Left lung (tissue), 14 donors: ENCODE measurements at places on chromosomes 11 and 22. TPM values are rescaled to one million over a fixed set of nuclear protein-coding genes. Genes with fewer than 3 reads are reported as not detected.
A peak's percentile ranks its signal among the peaks of the same experiment; 100 is the strongest.

The GPR83 gene
- 0.08 TPM for total RNA-seq

DNA sequence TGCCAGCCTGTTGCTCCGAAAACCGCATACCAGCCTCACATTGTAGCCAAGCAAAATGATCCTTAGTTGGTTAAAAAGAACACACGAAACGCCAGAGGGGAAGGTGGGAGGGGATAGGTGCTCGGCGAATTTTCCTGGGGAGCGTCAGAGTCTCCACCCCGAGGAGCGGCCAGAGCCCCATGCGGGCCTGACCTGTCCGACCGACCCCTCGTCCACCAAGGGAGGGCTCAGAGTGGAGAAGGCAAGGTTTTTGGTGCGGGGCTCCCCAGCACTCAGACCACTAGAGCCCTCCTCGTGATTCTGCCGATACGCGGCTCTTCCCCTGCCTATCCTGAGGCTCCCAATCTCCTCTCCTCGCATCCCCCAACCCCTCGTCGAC, 39.6 kb downstream of the DIXDC1 start:
- H3K36me3 ChIP-seq, result no peaks in the 10 kb centered on the region
- peaks cover 22% of the 10 kb centered on the region for H3K4me1 ChIP-seq
- no peaks in the 10 kb centered on the region for H3K27me3 ChIP-seq
- H3K4me3 ChIP-seq, result peak overlapping the region; percentile 52
- H3K27ac ChIP-seq, result peak overlapping the region; percentile 73

DNA sequence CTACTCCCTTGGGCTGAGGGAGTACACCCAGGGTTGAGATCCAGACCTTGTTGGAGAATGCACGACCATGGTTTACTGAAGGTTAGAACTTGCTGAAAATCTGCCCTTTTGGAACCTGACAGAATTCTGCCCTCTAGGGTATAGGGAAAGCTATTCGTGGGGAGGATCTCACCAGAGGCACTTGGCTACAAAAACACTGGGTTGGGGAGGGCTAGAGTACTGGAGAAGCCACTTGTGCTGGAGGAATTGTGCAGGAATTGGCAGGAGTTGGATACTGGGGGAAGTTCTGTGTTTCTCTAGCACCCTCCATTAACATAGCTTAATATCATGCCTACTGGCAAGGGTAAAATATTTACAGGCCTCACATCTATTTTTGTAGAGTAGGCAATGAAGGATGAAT, 55.8 kb downstream of the PPME1 start:
- H3K27me3 ChIP-seq, result no peaks in the 10 kb centered on the region
- no peak for DNase-seq
- peaks cover 29% of the 10 kb centered on the region for H3K36me3 ChIP-seq
- H3K27ac ChIP-seq, result no peak overlapping the region
- no peaks in the 10 kb centered on the region for H3K4me1 ChIP-seq

DNA sequence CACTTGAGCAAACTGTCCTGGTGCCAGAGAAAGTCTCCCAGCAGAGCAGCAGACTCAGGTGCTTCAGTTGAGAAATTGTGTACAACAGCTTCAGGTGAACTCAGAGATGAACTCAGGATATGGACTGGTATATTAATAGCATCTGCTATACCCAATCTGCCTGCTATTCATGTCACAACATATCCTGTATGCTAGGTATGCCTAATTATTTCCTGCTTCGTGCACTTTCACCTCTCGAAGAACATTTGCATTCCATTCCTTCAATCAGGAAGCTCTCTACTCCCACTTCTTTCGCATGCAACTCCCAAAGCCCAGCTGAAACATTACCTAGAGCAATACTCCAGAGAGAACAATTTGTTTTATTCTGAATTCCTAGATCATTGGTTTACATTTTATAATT, 207.7 kb downstream of the KCNA4 start:
- H3K27me3 ChIP-seq, result no peaks in the 10 kb centered on the region
- no peak overlapping the region for H3K27ac ChIP-seq
- no peaks in the 10 kb centered on the region for H3K4me1 ChIP-seq

GRCh38 chr22:20490183-20490940, 5.2 kb downstream of the KLHL22 start:
- H3K27me3 ChIP-seq, result no peaks in the 10 kb centered on the region
- H3K36me3 ChIP-seq, result peaks cover 14% of the 10 kb centered on the region
- peaks cover 13% of the 10 kb centered on the region for H3K4me1 ChIP-seq

- H3K36me3 ChIP-seq, result peaks cover 6% of the 10 kb centered on the region
- H3K4me3 ChIP-seq, result no peak overlapping the region
- H3K27ac ChIP-seq, result peak overlapping the region; percentile 50
- no peaks in the 10 kb centered on the region for H3K27me3 ChIP-seq
Observed at GRCh38 chr11:114091516-114092397, 32.2 kb downstream of the ZBTB16 start.

- peaks cover 28% of the 10 kb centered on the region for H3K4me1 ChIP-seq
- peaks cover 50% of the 10 kb centered on the region for H3K36me3 ChIP-seq
- no peaks in the 10 kb centered on the region for H3K27me3 ChIP-seq
- peak overlapping the region; percentile 87 for H3K27ac ChIP-seq
Observed at GRCh38 chr11:57793351-57794115, 31.9 kb downstream of the CTNND1 start.

GRCh38 chr22:40436505-40437431, 66.4 kb downstream of the SGSM3 start:
- peak; percentile 64 for DNase-seq
- peak overlapping the region; percentile 75 for H3K27ac ChIP-seq
- peaks cover 99% of the 10 kb centered on the region for H3K4me1 ChIP-seq
- no peaks in the 10 kb centered on the region for H3K27me3 ChIP-seq
- peaks cover 29% of the 10 kb centered on the region for H3K36me3 ChIP-seq

DNA sequence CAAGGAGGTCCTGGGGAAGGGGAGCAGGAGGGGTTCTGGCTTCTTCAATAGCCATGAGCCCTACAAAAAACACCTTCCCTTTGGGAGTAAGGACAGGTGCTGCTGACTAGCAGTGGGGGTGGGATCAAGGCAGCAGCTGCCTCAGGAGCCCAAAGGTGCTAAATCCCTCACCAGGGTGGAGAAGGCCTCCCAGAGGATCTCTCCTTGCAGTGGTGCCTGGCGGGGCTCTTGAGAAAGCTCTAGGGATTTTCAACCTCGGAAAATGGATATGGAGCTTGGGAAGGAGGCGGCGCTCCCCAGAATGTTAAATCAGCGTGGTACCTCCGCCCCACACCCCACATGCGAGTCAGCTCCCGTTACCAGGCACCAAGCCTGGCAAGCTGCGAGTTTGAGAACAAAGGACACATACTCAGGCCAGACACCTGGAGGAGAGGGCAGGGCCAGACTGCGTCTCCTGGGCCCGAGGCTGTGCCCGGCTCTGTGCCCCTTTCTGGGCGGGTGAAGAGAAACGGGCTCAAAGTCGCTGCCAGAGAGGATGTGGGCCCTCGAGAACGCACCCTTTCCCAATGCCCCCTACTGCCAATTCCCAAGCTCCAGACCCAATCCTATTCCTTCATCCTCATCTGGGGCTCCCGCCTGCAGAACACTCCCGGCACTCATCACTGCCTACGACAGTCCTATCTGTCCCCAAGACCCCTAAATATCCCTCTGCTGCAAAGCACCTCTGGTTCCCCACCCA, 139.0 kb downstream of the BRD1 start:
- H3K27ac ChIP-seq, result no peak overlapping the region
- H3K4me3 ChIP-seq, result no peak overlapping the region
- no peaks in the 10 kb centered on the region for H3K4me1 ChIP-seq

The MCAT gene
- total RNA-seq, result 16.6 TPM
